ENCODE measurements at places on chromosomes 2 and 18. TPM values are rescaled to one million over a fixed set of nuclear protein-coding genes. Genes with fewer than 3 reads are reported as not detected.

DNA sequence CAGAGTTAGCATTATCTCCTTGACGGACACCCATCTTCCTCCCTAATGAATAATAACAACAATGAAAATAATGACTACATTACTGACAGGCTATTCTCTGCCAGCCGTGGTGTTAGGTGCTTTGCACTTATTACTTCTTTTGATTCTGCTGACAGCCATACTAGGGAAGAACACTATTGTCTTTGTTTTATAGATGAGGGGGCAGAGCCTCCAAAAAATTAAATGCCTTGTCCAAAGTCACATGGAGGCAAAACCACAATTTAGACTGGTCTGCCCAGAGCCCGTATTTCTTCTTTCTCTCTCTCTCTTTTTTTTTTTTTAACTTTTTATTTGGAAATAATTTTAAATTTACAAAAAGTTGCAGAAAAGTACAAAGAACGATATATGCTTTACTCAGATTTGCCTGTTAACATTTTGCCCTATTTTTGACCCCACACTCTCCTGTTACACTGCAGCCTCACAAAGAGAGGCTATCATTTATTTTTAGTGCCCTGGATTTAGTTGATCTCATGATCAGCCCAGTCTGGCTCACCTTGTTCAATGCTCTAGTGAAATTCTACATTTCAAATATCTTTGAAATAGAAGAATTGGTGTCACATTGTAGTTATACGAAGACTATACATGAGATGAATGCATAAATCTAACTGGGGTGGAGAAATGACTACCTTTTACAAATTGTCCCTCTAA is 369.4 kb downstream of the LRRTM1 start:
- H3K27me3 ChIP-seq: no peaks in the 10 kb centered on the region
- H3K4me1 ChIP-seq: no peaks in the 10 kb centered on the region
- no peak overlapping the region for H3K27ac ChIP-seq
- DNase-seq: no peak

DNA sequence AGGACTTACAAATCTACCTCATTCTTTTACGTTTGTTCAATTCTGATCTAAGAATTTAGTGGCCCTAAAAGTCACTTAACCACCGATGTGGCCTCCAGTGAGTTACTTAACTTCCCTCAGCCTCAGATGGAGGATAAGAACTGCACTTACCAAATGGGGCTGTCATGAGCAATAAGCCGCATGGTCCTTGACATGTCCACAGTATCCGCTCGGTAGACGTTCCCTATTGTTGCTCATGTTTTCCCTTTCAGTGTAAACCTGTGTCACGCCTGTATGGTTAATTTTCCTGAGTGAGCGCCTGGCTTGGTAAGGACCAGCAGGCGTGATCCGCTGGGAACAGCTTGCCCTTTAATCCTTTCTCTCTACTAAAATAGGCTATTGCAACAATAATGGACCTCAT is 20.3 kb downstream of the SEC11C start:
- H3K36me3 ChIP-seq: peaks cover 20% of the 10 kb centered on the region
- no peaks in the 10 kb centered on the region for H3K27me3 ChIP-seq
- no peak overlapping the region for H3K4me3 ChIP-seq
- DNase-seq: no peak
- H3K27ac ChIP-seq: no peak overlapping the region
- H3K4me1 ChIP-seq: no peaks in the 10 kb centered on the region

DNA sequence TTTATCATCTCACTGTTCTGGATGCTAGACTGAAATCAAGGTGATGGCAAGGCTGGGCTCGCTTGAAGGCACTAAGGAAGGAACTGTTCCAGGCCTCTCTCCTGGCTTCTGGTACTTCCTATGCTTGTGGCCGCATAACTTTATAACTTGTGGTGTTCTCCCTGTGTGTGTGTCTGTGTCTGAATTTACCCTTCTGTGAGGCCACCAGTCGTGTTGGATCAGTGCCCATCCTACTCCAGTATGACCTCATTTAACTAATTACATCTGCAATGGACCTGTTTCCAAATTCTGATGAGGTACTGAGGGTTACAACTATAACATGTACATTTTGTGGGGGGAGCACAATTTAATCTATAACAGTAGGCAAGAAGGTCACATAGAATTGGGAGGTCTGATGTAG is 41.6 kb downstream of the LYPD6B start:
- H3K4me3 ChIP-seq: no peak overlapping the region
- H3K36me3 ChIP-seq: no peaks in the 10 kb centered on the region
- H3K27ac ChIP-seq: no peak overlapping the region
- DNase-seq: no peak
- H3K4me1 ChIP-seq: no peaks in the 10 kb centered on the region
- H3K27me3 ChIP-seq: peaks cover 33% of the 10 kb centered on the region

GRCh38 chr2:22810602-22811001 is 574.4 kb upstream of the KLHL29 start:
- H3K4me3 ChIP-seq: no peak overlapping the region
- no peaks in the 10 kb centered on the region for H3K4me1 ChIP-seq
- DNase-seq: no peak
- H3K27me3 ChIP-seq: no peaks in the 10 kb centered on the region
- H3K36me3 ChIP-seq: no peaks in the 10 kb centered on the region
- H3K27ac ChIP-seq: no peak overlapping the region

DNA sequence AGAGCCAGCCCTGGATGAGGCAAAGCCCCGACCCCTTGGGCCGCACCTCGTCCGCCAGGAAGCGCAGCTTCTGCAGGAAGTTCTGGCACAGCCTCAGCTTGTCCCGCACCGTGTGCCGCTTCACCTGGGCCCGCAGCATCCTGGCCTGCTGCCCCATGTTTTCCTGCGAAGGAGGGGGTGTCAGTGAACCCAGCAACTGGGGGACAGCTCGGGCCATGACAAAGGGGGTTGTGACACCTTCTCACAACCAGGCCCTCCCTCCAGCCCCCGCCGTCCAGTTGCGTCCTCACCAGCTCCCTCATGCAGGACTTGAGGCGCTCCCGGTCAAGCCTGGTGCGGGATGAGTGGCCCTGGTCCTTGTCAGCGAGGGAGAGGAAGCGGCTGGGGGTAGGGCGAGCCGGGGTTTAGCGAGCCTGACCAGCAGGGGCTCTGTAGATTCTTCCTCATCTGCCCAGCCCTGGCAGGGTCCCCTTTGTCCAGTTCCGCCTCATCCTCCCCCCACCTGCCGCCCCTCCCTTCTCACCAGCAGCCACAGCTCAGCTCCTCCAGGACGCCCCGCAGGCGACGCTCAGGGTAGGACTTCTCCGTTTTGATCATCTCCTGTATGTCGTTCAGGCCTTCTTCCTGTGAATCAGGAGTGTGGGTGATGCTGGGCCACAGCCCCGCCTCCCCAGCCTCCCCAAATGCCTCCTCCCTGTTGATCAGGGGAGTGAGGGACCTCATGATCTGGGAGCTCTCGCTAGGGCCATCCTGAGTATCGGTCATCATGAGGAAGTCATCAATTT is 606 bp downstream of the OTOF start:
- peak; percentile 78 for DNase-seq
- H3K27ac ChIP-seq: peak overlapping the region; percentile 79
- H3K4me1 ChIP-seq: peaks cover 17% of the 10 kb centered on the region
- H3K36me3 ChIP-seq: peaks cover 20% of the 10 kb centered on the region
- no peaks in the 10 kb centered on the region for H3K27me3 ChIP-seq

Gene DYTN
- total RNA-seq: not detected
